ENCODE measurements at places on chromosomes 1 and 21.

DNA sequence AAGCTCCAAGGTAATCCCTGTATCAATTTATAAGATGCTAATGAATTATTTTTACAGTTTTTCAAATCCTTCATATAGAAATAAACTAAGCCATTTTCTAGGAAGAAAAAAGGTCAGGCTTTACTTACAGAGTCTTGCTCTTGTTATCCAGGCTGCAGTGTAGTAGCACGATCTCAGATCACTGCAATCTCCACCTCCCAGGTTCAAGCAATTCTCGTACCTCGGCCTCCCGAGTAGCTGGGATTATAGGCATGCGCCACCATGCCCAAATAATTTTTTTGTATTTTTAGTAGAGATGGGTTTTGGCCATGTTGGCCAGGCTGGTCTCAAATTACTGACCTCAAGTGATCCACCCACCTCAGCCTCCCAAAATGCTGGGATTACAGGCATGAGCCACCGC lies 27.0 kb downstream of the RERE start:
- H3K4me3 ChIP-seq, result no peak overlapping the region
- no peak overlapping the region for H3K27ac ChIP-seq
- H3K36me3 ChIP-seq, result no peaks in the 10 kb centered on the region
- H3K4me1 ChIP-seq, result no peaks in the 10 kb centered on the region

DNA sequence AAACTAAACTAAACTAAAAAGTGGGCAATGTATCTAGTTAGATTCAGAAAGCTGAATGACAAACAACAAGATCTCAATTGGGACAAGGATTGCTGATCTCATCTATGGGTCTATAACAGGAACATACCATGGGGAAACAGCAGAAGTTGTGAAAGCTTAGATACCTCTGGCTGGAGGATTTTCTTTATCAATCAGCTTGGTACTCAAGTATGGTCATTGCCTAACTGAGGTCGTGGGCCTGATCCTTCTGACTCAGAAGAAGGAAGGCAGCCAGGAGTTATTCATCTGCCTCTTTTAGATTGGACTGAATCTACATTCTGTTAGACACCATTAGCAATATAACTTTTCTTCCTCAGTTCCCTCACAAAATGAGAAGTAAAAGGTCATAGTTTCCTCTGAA lies 39.7 kb downstream of the DNTTIP2 start:
- no peak overlapping the region for H3K27ac ChIP-seq
- H3K36me3 ChIP-seq, result peaks cover 11% of the 10 kb centered on the region
- H3K27me3 ChIP-seq, result no peaks in the 10 kb centered on the region
- H3K4me1 ChIP-seq, result no peaks in the 10 kb centered on the region

DNA sequence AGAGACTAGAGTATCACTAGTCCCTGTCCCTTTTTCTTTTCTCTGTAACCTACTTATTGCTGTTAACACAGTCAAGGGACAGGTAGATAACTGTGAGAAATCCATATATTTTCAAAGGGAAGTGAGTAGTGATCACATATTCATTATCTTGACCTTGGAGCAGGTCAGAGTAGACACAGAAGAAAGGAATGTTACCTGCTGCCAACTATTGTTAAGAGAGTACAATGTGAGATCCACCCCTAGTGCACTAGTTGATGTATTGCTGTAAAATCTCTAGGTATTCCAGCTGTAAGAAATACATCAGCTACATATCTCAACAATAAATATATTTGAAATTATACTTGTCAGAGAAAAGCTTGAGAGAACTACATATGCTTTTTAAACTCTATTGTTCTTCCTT lies 68.7 kb upstream of the ADGRL2 start:
- no peak overlapping the region for H3K27ac ChIP-seq
- H3K36me3 ChIP-seq, result no peaks in the 10 kb centered on the region
- H3K4me3 ChIP-seq, result no peak overlapping the region
- H3K27me3 ChIP-seq, result no peaks in the 10 kb centered on the region

- H3K4me3 ChIP-seq, result no peak overlapping the region
- no peaks in the 10 kb centered on the region for H3K27me3 ChIP-seq
- H3K36me3 ChIP-seq, result peaks cover 100% of the 10 kb centered on the region
- H3K27ac ChIP-seq, result no peak overlapping the region
- no peak for DNase-seq
- peaks cover 5% of the 10 kb centered on the region for H3K4me1 ChIP-seq
Measured at GRCh38 chr1:42935971-42936308, 22.7 kb downstream of the SLC2A1 start.

DNA sequence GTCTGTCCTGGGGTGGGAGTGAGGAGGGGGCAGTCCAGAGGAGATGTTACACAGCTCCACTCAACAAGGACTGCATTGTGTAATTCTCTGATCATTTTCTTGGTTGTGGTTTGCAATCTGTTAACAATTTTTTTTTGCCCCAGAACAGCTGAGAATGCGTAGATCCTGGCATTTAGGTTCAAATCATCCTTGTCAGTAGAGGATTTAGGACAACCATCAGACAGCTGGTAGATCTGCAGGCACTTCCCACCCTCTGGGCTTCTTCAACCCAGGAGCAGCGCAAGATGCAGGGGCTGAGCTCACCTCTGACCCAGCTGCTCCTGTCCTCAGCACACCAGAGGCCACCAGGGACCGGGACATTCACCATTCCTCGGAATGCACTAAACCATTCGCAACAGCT lies 13.5 kb downstream of the BCAR3 start:
- DNase-seq, result no peak
- H3K4me3 ChIP-seq, result no peak overlapping the region
- no peak overlapping the region for H3K27ac ChIP-seq
- H3K36me3 ChIP-seq, result peaks cover 17% of the 10 kb centered on the region
- no peaks in the 10 kb centered on the region for H3K27me3 ChIP-seq

- peaks cover 59% of the 10 kb centered on the region for H3K27me3 ChIP-seq
- H3K4me1 ChIP-seq, result peaks cover 16% of the 10 kb centered on the region
- H3K36me3 ChIP-seq, result no peaks in the 10 kb centered on the region
- no peak overlapping the region for H3K4me3 ChIP-seq
- H3K27ac ChIP-seq, result peak overlapping the region; percentile 21
Measured at GRCh38 chr1:16215882-16216753, 3.7 kb upstream of the ARHGEF19 start.

- H3K4me3 ChIP-seq, result no peak overlapping the region
- DNase-seq, result no peak
- peaks cover 12% of the 10 kb centered on the region for H3K4me1 ChIP-seq
- no peak overlapping the region for H3K27ac ChIP-seq
- H3K27me3 ChIP-seq, result no peaks in the 10 kb centered on the region
Measured at GRCh38 chr1:57013522-57013921, 47.7 kb upstream of the C8B start.

DNA sequence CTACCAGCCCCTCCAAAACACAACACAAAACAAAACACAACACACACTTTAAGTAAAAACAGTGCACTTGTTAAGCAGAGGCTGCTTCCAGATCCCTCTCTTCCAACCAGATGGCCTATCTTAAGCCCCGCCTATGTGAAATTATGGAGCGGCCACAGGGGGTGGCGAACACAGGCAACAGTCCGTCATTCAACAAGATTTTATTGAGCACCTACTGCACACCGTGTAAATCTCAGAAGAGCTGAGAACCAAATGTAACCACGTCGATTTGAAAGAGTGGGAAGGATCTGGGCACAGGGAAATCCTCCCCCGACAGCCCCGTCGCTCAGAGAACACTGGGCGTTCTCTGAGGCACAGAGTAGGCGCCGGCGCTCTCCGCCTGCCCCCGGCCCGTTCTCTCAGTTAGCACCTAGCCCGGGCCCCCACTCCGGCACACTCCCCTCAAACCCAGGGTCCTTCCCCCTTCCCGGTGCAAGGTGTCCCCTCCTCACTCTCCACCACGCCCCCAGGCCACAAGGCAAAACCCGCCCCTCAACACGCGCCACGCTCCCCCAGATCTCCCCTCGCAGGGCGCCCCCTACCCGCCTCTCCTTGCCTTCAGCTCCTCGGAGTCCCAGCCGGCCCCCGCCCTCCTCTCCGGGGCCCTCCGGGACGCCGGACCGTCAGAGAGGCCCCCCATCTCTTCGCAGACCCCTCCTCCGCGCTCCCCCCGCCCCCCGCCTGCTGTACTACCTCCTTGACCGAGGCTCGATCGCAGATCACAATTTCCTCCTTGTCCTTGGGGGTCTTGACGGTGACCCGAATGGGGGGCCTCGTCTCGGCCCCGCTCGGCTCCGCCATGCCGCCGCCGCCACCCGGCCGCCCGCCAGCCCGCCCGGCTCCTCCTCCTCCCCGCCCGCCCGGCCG lies 483 bp downstream of the UBQLN4 start:
- peaks cover 7% of the 10 kb centered on the region for H3K4me1 ChIP-seq
- H3K4me3 ChIP-seq, result peak overlapping the region; percentile 92
- peaks cover 59% of the 10 kb centered on the region for H3K36me3 ChIP-seq
- H3K27ac ChIP-seq, result peak overlapping the region; percentile 64
- DNase-seq, result peak; percentile 79
- no peaks in the 10 kb centered on the region for H3K27me3 ChIP-seq

DNA sequence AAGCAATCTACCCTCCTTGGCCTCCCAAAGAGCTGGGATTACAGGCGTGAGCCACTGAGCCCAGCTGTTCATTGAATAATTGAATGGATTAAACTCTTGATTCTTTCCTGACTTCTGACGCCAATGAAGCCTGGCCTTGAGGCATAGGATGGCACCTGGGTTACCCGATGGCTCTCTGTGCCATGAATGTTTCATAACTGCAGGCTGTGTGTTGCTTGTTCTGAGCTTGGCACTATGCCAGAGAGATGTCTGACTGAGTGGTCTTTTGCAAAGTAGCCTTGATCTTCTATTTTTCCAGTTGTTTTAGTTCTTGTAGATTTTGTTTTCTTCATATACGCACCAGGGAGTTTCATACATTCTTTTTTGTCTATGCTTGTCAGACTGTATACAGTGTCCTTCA lies 38.5 kb upstream of the AK4 start:
- no peaks in the 10 kb centered on the region for H3K27me3 ChIP-seq
- DNase-seq, result no peak
- H3K36me3 ChIP-seq, result no peaks in the 10 kb centered on the region
- H3K27ac ChIP-seq, result no peak overlapping the region

DNA sequence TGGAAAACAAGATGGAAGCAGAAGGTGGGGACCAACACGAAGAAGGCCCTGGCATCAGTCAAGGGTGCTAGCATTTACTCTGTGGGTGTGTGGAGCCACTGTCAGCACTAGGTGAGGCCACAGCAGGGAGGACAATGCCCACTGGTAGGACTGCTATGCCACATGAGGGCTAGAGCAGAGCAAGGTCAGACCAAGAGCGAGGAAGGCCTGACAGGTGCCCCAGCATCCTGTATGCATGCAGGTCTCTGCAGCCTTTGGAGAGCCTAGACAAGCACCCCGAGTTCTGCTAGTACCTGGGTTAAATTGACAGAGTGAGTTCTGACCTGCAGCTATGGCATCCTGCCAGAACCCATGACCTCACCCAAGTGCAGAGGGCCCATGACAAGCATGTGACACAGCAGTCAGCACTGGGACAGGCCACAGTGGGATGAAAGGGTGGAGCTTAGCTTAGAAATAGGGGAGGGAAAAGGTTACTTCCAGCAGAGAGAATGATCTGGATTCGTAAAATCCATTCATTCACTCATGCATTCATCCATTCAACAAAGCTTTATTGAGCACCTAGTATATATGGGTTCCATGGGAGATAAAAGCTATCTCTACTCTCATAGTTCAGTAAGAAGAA lies 9.0 kb upstream of the CSF1 start:
- no peak overlapping the region for H3K27ac ChIP-seq
- no peak overlapping the region for H3K4me3 ChIP-seq
- peaks cover under 1% of the 10 kb centered on the region for H3K27me3 ChIP-seq
- H3K4me1 ChIP-seq, result peaks cover 5% of the 10 kb centered on the region
- H3K36me3 ChIP-seq, result no peaks in the 10 kb centered on the region

GRCh38 chr1:27779122-27779521 lies 6.1 kb downstream of the STX12 start:
- H3K36me3 ChIP-seq, result no peaks in the 10 kb centered on the region
- DNase-seq, result no peak
- peaks cover under 1% of the 10 kb centered on the region for H3K4me1 ChIP-seq
- no peak overlapping the region for H3K4me3 ChIP-seq
- H3K27ac ChIP-seq, result no peak overlapping the region

DNA sequence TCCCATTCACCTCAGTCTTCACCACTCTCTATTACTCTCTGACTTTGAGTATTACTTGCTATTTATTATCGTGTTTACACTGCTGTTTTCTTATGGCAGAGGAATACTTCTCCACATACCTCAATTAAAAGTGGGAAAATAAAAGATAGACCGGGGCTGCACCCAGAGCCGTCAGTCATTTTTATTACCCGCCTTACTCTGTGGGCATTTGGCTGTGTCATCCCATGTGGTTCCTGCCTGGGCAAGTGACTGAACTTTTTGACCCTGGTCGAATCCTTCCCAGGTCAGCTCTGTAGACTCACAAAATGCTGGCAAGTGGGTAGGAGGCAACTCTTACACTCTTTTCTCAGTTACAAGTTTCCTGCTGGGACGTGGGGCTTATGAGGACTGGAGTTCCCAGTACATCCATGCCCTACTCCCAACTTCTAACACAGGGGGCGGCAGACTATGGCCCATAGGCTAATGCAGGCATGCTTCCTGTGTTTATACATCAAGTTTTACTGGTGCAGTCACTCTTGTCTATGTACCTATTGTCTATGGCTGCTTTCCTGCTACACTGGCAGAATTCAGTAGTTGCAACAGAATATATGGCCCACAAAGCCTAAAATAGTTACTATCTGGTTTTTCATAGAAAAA lies 69.5 kb upstream of the KCND3 start:
- H3K4me3 ChIP-seq, result no peak overlapping the region
- H3K4me1 ChIP-seq, result no peaks in the 10 kb centered on the region
- DNase-seq, result no peak
- no peak overlapping the region for H3K27ac ChIP-seq
- H3K27me3 ChIP-seq, result no peaks in the 10 kb centered on the region

GRCh38 chr1:35279555-35279904 lies 11.0 kb downstream of the ZMYM4 start:
- H3K27me3 ChIP-seq, result no peaks in the 10 kb centered on the region
- no peak for DNase-seq
- H3K27ac ChIP-seq, result no peak overlapping the region
- H3K4me1 ChIP-seq, result no peaks in the 10 kb centered on the region
- H3K4me3 ChIP-seq, result no peak overlapping the region

DNA sequence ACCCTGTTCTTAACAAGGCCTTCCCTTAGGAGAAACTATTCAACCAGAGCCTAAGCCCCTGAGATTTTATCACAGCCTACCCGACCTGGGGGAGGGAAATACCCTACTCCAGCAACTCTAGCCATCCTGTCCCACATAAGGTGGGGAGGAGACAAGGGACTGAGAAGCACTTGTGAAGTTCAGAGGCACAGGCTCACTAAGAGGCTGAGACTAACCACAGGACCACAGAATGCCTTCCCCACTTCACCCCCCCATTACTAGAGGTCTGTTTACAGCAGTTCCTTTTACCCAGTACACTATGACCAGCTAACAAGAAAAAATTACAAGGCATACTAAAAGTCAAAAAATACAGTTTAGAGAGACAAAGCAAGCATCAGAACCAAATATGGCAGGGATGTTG lies 86.8 kb downstream of the TEX35 start:
- H3K36me3 ChIP-seq, result no peaks in the 10 kb centered on the region
- no peaks in the 10 kb centered on the region for H3K4me1 ChIP-seq
- no peak overlapping the region for H3K27ac ChIP-seq
- no peaks in the 10 kb centered on the region for H3K27me3 ChIP-seq
- H3K4me3 ChIP-seq, result no peak overlapping the region
- no peak for DNase-seq

DNA sequence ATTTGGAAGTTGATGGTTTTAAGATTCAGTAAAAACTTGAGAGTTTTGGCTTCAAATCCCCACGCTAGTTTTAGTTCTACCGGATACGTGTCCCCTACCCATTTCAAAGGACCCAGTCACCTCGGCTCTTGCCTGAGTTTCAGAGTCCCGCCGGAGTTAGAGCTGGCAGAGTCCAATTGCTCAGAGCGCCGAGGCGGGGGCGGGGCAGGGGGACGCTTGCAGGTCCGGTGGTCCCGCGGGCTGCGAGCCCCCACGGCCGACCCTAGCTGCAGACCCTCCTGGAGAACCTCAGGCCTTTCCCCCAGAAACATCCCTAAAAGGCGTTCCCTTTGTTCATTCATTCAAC lies 765 bp upstream of the VPS45 start:
- H3K4me3 ChIP-seq, result peak overlapping the region; percentile 90
- DNase-seq, result no peak
- peak overlapping the region; percentile 92 for H3K27ac ChIP-seq
- H3K4me1 ChIP-seq, result no peaks in the 10 kb centered on the region
- peaks cover 4% of the 10 kb centered on the region for H3K36me3 ChIP-seq
